ENCODE measurements at places on chromosomes 11 and 22. TPM values are rescaled to one million over a fixed set of nuclear protein-coding genes. Genes with fewer than 3 reads are reported as not detected.

SPDYC gene
- not detected for total RNA-seq

DNA sequence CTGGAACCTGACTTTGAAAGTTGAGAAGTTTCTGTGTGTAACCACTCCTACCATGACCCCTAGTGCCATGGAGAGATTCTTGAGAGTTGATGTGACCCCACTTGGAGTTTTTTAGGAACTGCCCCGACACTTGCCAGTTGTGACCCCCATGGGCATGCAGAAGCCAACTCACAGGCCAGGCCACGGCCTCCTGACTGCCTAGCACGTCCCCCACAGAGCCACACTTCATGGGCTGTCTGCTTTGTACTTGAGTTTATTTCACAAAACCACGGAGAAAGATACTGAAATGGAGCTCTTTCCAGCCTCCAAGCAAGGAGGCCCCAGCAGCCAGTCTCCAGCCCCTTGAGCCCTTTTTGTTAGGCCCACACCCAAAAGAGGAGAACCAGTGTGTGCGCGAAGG lies 8.4 kb downstream of the CYB5R2 start:
- no peaks in the 10 kb centered on the region for H3K27me3 ChIP-seq
- no peaks in the 10 kb centered on the region for H3K36me3 ChIP-seq
- no peaks in the 10 kb centered on the region for H3K4me1 ChIP-seq
- H3K27ac ChIP-seq: no peak overlapping the region

P2RX3 gene
- total RNA-seq: not detected

DNA sequence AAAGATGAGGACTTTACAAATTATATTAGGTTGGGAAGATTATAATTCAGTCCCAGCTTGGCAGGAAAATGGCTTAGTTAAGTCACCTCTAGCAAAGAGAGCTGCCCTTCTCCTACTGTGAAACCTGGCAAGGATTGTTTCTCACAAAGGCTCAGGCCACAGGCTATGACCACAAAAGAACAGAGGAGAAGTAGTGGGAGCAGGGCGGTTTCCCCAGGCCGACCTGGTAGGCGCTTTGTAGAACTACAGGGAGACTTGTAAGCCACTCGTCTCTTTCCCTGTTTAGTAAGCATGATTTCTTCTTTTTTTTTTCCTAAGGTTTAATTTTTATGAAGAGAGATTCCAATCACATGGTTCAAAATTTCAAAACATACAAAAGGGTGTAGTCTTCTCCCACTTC lies 4.6 kb downstream of the SNAP29 start:
- H3K27me3 ChIP-seq: no peaks in the 10 kb centered on the region
- peaks cover 58% of the 10 kb centered on the region for H3K36me3 ChIP-seq
- DNase-seq: no peak
- no peak overlapping the region for H3K4me3 ChIP-seq
- H3K27ac ChIP-seq: no peak overlapping the region

OMP gene
- total RNA-seq: not detected

GRCh38 chr22:40422558-40423309 lies 52.3 kb downstream of the SGSM3 start:
- H3K4me1 ChIP-seq: peaks cover 23% of the 10 kb centered on the region
- H3K27ac ChIP-seq: no peak overlapping the region
- no peaks in the 10 kb centered on the region for H3K27me3 ChIP-seq

CARNS1 gene
- 0.76 TPM for total RNA-seq

DNA sequence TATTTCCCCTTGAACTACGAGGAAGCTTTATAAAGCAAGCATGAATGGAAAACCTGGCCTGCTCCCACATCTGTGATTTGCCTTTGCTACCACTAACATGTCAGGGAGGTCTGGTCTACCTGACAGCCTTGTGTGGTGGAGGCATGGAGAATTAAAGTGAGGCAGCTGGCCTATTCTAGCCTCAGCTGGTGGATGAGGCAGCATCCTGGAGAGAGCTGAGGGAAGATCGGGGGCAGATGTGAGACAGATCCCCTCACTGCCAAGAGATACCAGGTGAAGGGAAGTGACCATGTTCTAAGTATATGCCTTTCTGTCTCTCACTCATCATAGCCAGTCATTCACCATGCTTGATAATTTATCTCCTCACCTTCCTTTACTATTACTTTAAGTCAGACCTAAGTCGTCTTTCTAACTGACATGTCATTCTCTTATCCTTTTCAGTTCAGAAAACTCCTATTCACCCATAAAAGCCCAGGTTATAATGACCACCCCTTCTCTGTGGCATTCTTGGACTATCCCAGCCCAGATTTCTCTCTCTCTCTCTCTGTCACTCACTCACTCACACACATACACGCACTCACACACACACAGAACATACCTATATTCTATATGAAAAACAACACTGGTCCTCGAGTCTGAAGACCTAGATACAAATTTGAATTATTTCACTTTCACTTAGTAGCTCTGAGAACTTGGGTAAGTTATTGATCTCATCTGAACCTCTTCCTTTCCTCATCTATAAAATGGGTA lies 90.7 kb downstream of the CSNK2A3 start:
- DNase-seq: no peak
- no peaks in the 10 kb centered on the region for H3K36me3 ChIP-seq
- no peak overlapping the region for H3K4me3 ChIP-seq
- peaks cover 4% of the 10 kb centered on the region for H3K4me1 ChIP-seq

- H3K27ac ChIP-seq: no peak overlapping the region
- H3K4me3 ChIP-seq: no peak overlapping the region
- H3K4me1 ChIP-seq: no peaks in the 10 kb centered on the region
- H3K27me3 ChIP-seq: no peaks in the 10 kb centered on the region
Measured at GRCh38 chr11:121091492-121092152, 9.4 kb upstream of the TECTA start.

- no peak overlapping the region for H3K4me3 ChIP-seq
- no peak overlapping the region for H3K27ac ChIP-seq
- H3K4me1 ChIP-seq: peaks cover 11% of the 10 kb centered on the region
- H3K36me3 ChIP-seq: no peaks in the 10 kb centered on the region
Measured at GRCh38 chr11:30504468-30504867, 81.7 kb downstream of the MPPED2 start.

SYCE3 gene
- total RNA-seq: not detected

DNA sequence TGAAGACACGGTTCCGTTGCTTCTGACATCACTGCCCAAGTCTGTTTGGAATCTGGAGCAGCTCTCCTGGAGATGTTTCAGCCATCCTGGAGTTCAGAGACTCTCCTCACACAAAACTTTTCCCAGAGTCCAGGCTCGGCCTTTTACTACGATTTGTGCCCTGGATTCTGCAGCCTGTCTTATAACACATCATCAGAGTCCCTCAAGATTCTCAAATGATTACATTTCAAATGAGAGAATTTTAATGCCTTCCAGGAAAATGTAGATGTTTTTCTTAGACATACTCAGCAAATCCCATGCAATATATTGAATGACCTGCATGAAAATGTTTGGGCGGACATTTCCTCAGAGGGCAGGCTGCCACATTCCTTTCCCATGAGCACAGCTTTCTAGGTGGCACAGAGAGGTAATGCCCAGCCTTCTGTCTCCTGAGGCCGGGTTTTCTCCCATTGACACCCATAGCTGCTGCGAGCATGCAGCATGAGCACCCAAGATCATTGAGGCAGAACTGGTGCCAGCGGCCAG lies 129.1 kb downstream of the SNX19 start:
- no peak overlapping the region for H3K4me3 ChIP-seq
- DNase-seq: no peak
- H3K36me3 ChIP-seq: no peaks in the 10 kb centered on the region
- no peaks in the 10 kb centered on the region for H3K27me3 ChIP-seq
- no peaks in the 10 kb centered on the region for H3K4me1 ChIP-seq
- H3K27ac ChIP-seq: no peak overlapping the region

DNA sequence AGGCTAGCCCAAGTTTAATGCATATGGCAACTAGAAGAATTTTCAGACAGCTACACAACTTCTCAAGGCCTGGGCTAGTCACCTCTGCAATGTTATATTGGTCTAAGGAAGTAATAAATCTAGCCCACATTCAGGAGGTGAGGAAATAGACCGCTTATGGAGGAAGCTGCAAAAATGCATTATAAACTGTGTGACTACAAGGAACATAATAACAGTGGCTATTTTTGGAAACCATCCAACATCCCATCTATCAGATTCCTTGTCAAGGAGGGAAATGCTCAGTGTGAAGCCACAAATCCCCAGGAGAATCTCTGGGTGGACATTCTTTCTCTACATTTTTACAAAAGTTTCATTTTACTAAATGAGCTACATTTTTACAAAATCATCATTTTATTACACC lies 76.1 kb downstream of the BBOX1 start:
- no peak overlapping the region for H3K27ac ChIP-seq
- H3K27me3 ChIP-seq: no peaks in the 10 kb centered on the region
- DNase-seq: no peak
- H3K36me3 ChIP-seq: no peaks in the 10 kb centered on the region

- no peak for DNase-seq
- H3K4me1 ChIP-seq: peaks cover 42% of the 10 kb centered on the region
- no peaks in the 10 kb centered on the region for H3K36me3 ChIP-seq
- H3K27me3 ChIP-seq: peaks cover 37% of the 10 kb centered on the region
- H3K27ac ChIP-seq: no peak overlapping the region
Measured at GRCh38 chr11:124870430-124870829, 5.2 kb downstream of the ROBO3 start.

GRCh38 chr11:116688202-116688540 lies 84.6 kb downstream of the BUD13 start:
- no peak overlapping the region for H3K27ac ChIP-seq
- no peak for DNase-seq
- no peak overlapping the region for H3K4me3 ChIP-seq
- H3K27me3 ChIP-seq: no peaks in the 10 kb centered on the region
- no peaks in the 10 kb centered on the region for H3K4me1 ChIP-seq
- H3K36me3 ChIP-seq: no peaks in the 10 kb centered on the region

SLC16A8 gene
- not detected for total RNA-seq

GRCh38 chr11:57310091-57310490 lies 14.7 kb downstream of the TNKS1BP1 start:
- H3K27ac ChIP-seq: peak overlapping the region; percentile 85
- peak overlapping the region; percentile 60 for H3K4me3 ChIP-seq
- DNase-seq: no peak

OR10A2 gene
- total RNA-seq: not detected

DNA sequence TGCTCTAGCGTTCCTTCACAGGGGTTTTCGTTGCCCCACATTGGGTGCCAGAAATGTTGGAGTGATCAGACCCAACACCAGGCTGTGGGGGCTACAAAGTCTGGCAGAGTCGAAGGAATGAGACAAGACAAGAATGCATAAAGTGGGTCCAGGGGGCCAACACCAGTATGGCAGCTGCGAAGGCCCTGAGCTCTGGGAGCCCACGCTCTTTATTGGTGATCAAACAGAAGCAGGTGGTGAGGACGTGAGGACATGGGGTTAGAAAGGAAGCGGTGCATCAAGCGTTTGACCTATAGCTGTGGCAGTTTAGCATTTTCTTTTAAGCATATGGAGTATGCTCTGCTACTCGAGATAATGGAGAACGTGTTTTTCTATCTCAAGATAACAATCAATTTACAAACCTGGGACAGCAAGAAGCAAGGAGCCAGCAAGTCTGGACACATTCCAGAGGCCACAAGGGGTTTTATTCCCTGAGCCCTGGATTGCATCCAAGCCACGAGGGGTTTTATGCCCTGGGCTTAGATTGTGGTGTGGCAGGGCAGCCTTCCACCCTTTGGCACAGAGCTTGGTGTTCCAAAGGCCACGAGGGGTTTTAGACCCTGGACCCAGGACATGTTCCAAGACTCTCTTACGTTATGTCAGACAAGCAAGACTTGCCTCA lies 3.9 kb upstream of the DNAJB13 start:
- H3K4me3 ChIP-seq: no peak overlapping the region
- no peaks in the 10 kb centered on the region for H3K27me3 ChIP-seq
- DNase-seq: no peak
- no peaks in the 10 kb centered on the region for H3K36me3 ChIP-seq
- H3K4me1 ChIP-seq: no peaks in the 10 kb centered on the region
- H3K27ac ChIP-seq: no peak overlapping the region

GRCh38 chr11:130636722-130637464 lies 188.4 kb downstream of the ADAMTS15 start:
- H3K4me3 ChIP-seq: no peak overlapping the region
- H3K27ac ChIP-seq: no peak overlapping the region
- no peak for DNase-seq
- no peaks in the 10 kb centered on the region for H3K36me3 ChIP-seq
- H3K27me3 ChIP-seq: no peaks in the 10 kb centered on the region

DNA sequence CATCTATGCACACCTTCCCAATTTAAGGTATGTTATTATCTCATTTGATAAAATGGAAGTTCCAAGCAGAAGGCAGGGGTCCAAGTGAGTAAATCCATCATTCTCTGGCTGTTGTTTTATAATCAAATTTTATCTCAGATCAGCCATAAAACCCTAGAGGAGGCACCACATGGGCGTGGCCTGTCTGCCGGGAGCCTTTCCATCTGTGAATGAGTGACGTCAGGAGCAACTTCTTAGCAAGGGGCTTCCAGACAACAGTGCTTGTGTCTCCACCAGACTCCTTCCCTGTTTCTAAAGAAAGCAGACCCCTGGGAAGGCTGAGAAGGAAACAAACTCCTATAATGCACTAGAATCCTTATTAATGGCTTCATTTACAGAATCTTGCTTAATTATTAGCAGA lies 13.5 kb downstream of the SEZ6L start:
- H3K4me1 ChIP-seq: no peaks in the 10 kb centered on the region
- no peak overlapping the region for H3K27ac ChIP-seq
- DNase-seq: no peak
- no peaks in the 10 kb centered on the region for H3K27me3 ChIP-seq
- H3K4me3 ChIP-seq: no peak overlapping the region

DNA sequence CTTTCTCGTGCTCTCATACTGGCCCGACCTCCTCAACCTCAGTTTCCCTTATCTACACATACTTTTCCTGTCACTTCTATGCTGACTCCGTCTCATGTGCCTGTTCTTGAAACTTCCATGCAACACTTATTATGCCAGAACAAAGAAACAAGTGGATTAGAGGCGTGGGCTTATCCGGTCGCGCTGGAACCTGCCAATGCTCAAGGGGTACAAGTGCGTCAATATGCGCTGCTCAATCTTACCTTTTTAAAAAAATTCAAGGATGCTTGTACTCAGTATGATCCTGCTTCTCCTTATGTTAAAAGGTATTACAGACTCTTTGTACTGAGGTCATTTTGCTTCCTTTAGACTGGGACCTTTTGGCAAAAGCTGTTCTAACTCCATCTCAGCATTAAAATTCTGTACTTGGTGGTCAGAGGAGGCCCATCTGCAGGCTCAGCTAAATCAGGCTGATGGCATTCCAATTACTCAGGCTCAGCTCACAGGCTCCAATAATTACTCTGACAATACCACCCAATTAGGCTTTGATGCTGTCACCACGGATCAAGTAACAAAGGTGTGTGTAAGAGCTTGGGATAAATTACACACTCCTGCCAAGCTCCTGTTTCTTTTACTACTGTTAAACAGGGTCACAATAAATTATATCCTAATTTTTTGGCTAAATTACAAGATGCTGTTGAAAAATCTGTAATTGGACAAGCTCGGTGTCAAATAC lies 26.3 kb upstream of the ALDH3B2 start:
- H3K27ac ChIP-seq: no peak overlapping the region
- H3K4me3 ChIP-seq: no peak overlapping the region
- H3K27me3 ChIP-seq: no peaks in the 10 kb centered on the region
- DNase-seq: no peak
- peaks cover 46% of the 10 kb centered on the region for H3K4me1 ChIP-seq
- H3K36me3 ChIP-seq: no peaks in the 10 kb centered on the region

GRCh38 chr11:61810671-61811175 lies 6.1 kb downstream of the FADS1 start:
- peaks cover 11% of the 10 kb centered on the region for H3K4me1 ChIP-seq
- no peaks in the 10 kb centered on the region for H3K27me3 ChIP-seq
- H3K4me3 ChIP-seq: no peak overlapping the region
- H3K36me3 ChIP-seq: no peaks in the 10 kb centered on the region
